Neuronal stem cell (in vitro differentiated cells): ENCODE measurements at places on chromosomes 12 and 14.

DNA sequence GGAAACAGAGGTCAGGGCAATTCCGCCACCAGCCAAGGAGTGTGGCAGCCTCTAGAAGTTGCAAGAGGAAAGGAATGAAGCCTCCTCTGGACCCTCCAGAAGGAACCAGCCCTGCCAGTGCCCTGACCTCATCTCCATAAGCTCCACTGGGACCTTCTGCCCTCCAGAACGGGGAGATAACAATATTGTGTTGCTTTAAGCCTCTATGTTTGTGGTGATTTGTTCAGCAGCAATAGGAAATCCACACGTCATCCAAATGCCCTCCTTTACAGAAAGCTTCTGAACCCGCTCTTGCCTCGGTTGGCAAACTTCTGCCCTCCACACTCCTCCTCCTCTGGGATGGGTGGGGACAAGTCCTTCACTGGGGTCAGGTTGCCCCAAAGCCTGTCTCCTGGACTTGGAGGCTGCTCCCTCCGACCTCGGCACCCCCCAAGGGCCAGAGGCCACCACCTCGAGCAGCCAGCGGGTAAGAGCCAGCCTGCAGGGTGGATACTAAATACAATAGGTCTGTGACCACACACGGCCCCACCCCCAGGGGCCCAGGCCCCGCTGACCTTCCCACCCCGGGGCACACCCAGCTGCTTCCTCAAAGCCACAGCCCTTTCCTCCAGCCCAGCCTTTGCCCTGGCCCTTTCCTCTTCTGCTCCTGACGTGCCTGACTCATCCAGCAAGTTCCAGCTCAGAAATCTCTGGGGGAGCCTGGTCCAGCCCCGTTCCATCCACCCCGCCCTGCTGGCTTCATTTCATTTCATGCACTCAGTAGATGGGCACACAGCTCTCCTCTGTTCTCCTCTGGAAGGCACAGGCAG, 58.7 kb upstream of the NCOR2 start:
- no peak for DNase-seq
- H3K27me3 ChIP-seq = peaks cover 5% of the 10 kb centered on the region
- no peak overlapping the region for H3K4me3 ChIP-seq
- no peaks in the 10 kb centered on the region for H3K36me3 ChIP-seq
- peaks cover 7% of the 10 kb centered on the region for H3K4me1 ChIP-seq
- H3K27ac ChIP-seq = no peak overlapping the region

DNA sequence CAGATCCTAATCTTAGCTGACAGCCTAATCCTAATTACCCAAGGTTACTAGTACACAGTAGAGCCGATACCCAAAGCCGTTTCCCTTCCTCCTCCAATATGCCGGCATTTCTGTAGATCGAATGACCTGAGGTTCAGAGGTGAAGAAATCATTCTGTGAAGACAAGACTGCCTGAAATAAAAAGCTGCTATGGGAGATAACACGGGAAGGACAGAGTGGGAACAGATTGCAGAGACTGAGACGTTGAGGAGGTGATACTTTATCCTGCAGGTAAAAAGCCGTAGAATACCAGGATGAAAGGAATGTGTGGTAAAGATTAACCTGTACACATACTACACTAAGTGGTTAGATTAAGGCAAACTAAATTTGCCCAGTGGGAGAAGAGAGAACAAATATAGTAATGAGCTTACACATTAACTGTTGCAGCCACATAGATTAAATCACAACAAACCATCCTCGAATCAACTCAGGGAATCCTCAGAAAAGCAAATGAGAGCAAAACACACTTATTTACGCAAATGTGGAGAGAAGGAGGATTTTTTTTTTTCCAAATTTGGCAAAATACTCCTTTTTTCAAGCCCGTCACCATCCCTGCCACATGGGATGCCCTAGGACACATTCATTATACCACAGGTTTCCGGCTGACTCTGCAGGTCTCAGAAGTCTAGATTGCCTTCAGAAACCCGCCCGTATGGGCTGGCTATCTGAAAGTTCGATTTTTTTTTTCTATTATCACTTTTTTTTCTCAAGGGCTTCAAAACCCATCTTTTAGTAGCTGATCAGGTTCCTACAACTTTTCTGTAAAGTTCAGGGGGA, 188.0 kb downstream of the TTC8 start:
- no peaks in the 10 kb centered on the region for H3K36me3 ChIP-seq
- H3K27ac ChIP-seq = no peak overlapping the region
- no peaks in the 10 kb centered on the region for H3K4me1 ChIP-seq
- DNase-seq = no peak
- H3K4me3 ChIP-seq = no peak overlapping the region

GRCh38 chr12:121537814-121538698, 42.8 kb downstream of the KDM2B start:
- H3K4me1 ChIP-seq = peaks cover 25% of the 10 kb centered on the region
- peak overlapping the region; percentile 89 for H3K27ac ChIP-seq
- no peaks in the 10 kb centered on the region for H3K27me3 ChIP-seq
- DNase-seq = no peak
- peaks cover 33% of the 10 kb centered on the region for H3K36me3 ChIP-seq

GRCh38 chr12:29043069-29043468, 106.0 kb upstream of the FAR2 start:
- H3K36me3 ChIP-seq = no peaks in the 10 kb centered on the region
- H3K27me3 ChIP-seq = no peaks in the 10 kb centered on the region
- H3K4me1 ChIP-seq = no peaks in the 10 kb centered on the region
- no peak overlapping the region for H3K27ac ChIP-seq
- no peak for DNase-seq

GRCh38 chr14:81458352-81458751, 58.2 kb upstream of the STON2 start:
- peaks cover 5% of the 10 kb centered on the region for H3K4me1 ChIP-seq
- no peak for DNase-seq
- H3K27me3 ChIP-seq = no peaks in the 10 kb centered on the region
- no peak overlapping the region for H3K4me3 ChIP-seq
- no peak overlapping the region for H3K27ac ChIP-seq

- DNase-seq = no peak
- no peaks in the 10 kb centered on the region for H3K4me1 ChIP-seq
- no peaks in the 10 kb centered on the region for H3K27me3 ChIP-seq
- no peak overlapping the region for H3K4me3 ChIP-seq
Measured at GRCh38 chr12:53166837-53167236, 13.7 kb upstream of the ZNF740 start.

- no peak overlapping the region for H3K27ac ChIP-seq
- no peaks in the 10 kb centered on the region for H3K36me3 ChIP-seq
- no peak overlapping the region for H3K4me3 ChIP-seq
- H3K27me3 ChIP-seq = peaks cover 8% of the 10 kb centered on the region
- peaks cover 16% of the 10 kb centered on the region for H3K4me1 ChIP-seq
Measured at GRCh38 chr12:52496054-52496453, 3.0 kb upstream of the KRT6A start.

GRCh38 chr14:32609388-32609787, 280.3 kb downstream of the AKAP6 start:
- no peak for DNase-seq
- H3K4me1 ChIP-seq = no peaks in the 10 kb centered on the region
- no peaks in the 10 kb centered on the region for H3K27me3 ChIP-seq
- no peak overlapping the region for H3K4me3 ChIP-seq
- no peaks in the 10 kb centered on the region for H3K36me3 ChIP-seq
- no peak overlapping the region for H3K27ac ChIP-seq
